ENCODE measurements at places on chromosomes 2 and 18.

- no peak for DNase-seq
These were observed 115.0 kb downstream of the CELF4 start for GRCh38 chr18:37450434-37451132.

GRCh38 chr2:170369228-170369627 is 191.3 kb downstream of the MYO3B start:
- DNase-seq: no peak

DNA sequence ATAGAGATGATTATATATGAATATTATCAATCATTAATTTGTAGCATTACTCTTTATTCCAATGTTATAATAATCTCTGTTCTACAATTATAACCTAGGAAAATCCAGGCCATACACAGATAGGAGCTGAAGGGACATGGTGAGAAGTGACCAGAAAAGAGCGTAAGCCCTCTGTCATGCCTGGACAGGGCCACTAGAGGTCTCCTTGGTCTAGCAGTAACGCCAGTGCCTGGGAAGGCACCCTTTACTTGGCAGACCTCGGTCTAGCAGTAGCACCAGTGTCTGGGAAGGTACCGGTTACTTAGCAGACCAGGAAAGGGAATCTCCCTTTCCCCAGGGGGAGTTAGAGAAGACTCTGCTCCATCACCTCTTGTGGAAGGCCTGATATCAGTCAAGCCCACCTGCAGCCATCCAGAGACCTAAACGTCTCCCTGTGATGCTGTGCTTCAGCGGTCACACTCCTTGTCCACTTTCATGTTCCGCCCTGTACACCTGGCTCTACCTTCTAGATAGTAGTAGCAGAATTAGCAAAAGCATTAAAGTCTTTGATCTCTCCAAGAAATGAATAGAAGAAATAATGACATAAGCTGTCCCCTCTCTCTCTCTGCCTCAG is 447.5 kb upstream of the FSIP2 start:
- DNase-seq: peak; percentile 68

- DNase-seq: no peak
These were observed 163.7 kb upstream of the NDUFV2 start for GRCh38 chr18:8938817-8939216.

DNA sequence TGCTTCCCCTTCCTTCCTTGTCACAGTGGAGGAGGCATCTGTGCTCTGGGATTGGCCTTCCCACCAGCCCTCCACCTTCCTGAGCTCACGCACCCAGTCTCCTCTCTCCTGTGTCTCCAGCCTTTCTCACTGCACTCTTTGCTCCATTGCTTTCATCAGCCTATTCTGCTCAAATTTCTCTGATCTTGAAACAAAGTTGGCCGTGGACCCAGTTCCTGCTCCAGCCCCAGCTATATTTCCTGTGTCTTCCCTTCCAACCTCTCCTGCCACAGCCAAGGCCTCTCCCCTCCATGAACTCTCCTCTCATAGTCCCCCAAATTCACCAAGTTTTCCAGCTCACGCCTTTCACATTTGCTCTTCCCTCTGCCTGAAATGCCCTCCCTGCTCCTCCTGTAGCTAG is 226.6 kb upstream of the AGAP1 start:
- DNase-seq: no peak

- DNase-seq: no peak
These were observed 610.2 kb downstream of the DCC start for GRCh38 chr18:52950155-52950554.

DNA sequence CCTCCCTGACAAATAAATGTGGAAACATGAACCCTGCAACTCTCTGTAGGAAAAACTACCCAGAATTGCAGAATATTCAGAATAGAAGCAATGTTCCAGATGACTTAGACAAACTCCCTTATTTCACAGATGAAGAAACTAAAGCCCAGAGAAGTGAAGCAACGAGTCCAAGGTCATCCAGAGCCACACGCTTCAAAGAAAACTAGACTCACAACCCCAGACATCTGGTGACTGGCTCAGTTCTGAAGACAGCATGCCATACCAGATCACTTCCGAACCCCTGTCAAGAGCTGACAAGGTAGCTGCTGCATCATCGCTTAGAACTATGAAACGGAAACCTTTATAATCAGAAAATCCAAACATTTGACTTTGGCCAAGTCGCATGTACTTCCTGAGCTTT is 101.3 kb downstream of the PID1 start:
- DNase-seq: peak; percentile 47

DNA sequence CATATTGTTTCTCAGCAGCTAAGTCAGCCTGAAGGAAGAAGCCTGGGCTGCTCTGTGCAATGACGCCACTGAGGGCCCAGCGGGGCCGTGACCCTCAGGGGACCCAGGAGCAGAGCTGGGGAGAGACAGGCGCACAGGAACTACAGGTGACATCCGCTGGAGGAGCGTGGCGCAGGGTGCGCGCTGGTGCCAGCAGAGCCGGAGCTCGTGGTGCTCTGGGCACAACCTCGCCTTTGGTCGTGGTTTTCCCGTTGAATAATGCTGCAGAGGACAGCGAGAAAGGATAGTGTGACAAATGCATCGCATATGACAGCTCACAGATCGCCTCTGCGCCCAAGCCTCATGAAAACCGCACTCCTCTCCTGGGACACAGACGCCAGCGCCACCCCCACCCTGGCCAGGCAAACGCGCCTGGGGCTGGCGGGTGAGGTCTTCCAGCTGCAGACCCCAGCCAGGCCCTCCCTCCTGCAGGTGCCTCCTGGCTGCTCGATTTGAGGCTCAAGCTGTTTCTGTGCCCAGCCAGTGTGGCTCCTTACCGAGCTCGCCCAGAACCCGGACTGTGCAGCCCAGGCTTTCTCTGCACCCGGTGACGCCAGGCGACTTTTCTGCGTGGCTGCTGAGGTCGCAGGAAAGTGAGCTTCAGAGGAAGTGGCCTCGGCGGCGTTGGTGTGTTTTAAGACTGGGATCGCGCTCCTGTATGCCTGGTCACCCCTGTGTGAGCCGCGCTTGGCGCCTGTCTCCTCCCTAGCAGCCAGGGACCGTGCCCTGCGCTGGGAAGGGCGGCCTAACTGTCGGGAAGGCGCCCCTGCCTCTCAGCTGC is 583.1 kb upstream of the HS6ST1 start:
- DNase-seq: no peak

DNA sequence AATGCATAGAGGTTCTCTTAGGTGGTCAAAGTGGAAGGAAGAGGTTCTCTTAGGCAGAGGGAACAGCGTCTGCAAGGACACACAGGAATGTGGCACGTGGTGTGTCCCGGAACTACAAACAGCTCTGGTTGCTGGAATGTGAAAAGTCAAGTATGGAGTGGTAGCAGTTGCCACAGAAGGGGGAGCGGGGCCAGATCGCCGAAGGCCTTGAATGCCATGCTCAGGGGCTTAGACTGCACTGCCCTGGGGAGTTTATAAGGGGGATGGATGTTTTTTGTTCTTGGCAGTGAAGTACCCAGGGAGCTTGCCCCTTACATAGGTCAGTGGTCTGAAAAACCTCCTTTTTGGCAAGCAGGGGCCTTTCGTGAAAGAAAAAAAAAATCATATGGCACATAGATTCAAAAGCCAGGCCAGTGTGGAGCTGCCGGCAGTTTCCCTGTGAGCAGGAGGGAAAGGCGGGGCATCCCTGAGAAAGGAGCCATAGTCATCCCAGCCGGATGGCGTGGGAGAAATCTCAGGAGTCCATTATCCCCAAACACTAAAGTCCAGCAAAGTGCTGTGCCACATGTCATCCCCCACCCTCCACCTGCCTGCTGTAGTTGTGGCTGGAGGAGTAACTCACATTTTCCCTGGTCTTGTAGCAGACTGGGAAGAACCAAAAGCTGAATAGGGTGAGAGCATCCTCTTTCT is 45.4 kb downstream of the GORASP2 start:
- DNase-seq: peak; percentile 43

GRCh38 chr18:24262087-24262486 is 123.2 kb downstream of the CABYR start:
- no peak for DNase-seq

GRCh38 chr2:48712151-48712550 is 43.4 kb downstream of the LHCGR start:
- no peak for DNase-seq
